Astrocyte (in vitro differentiated cells and primary cell): ENCODE measurements at places on chromosomes 5 and 9.

DNA sequence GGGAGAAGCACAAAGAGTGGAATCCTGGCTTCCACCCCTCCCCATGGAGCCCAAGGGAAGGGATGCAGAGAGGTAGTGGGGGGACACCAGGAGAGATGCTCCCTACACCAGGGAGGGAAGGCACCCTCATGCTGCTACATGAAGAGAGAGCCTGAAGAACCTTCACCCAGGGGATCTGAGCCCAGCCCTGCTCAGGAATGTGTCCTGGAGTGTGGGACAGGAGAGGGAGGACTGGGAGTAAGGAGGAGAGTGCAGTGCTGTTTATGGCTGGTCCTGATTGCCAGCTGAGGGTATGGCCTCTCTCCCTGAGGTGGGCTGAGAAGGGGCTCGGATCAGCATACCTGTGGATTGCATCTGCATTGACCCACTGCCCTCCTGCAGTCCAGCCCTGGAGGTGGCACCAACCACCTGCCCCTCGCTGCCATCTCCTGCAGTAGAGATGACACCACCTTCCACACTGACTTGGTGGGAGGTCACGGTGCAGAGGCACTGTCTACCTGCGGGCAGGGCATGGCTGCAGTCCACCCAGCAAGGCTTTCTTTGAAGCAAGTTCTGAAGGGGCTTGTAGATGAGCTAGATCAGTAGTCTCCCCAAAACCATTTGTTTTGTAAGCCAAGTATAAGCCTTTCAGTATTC lies 114.9 kb upstream of the SLC25A48 start:
- H3K36me3 ChIP-seq = no peaks in the 10 kb centered on the region
- no peak for DNase-seq
- H3K4me3 ChIP-seq = no peak overlapping the region
- peaks cover 2% of the 10 kb centered on the region for H3K27me3 ChIP-seq

GRCh38 chr9:98341157-98342097 lies 86.0 kb upstream of the TBC1D2 start:
- DNase-seq = no peak
- H3K27me3 ChIP-seq = peaks cover 10% of the 10 kb centered on the region
- no peaks in the 10 kb centered on the region for H3K4me1 ChIP-seq
- H3K36me3 ChIP-seq = no peaks in the 10 kb centered on the region

DNA sequence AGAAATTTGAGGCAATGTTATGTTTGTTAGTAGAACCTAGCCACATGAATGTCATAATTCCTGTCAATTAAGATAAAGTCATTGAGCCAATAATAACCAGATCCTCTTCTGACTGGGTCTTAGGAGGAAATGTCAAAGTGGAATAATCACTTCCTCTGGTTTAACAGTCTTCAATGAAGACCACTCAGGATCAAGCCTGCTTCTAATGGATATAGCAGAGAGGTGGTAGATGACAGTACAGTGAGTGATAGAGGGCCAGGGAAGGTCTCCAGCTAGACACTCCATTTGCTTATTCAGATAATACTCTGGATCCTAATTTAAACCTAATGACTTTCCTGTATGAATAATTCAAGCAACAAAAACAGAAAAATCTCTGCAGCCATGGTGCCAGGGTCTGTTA lies 474.2 kb downstream of the DNAH5 start:
- no peak overlapping the region for H3K4me3 ChIP-seq
- no peaks in the 10 kb centered on the region for H3K27me3 ChIP-seq
- H3K4me1 ChIP-seq = no peaks in the 10 kb centered on the region
- DNase-seq = no peak
- H3K36me3 ChIP-seq = no peaks in the 10 kb centered on the region

GRCh38 chr9:126636983-126637798 lies 23.5 kb downstream of the LMX1B start:
- no peak for DNase-seq
- H3K4me1 ChIP-seq = no peaks in the 10 kb centered on the region
- no peak overlapping the region for H3K27ac ChIP-seq
- no peaks in the 10 kb centered on the region for H3K36me3 ChIP-seq

DNA sequence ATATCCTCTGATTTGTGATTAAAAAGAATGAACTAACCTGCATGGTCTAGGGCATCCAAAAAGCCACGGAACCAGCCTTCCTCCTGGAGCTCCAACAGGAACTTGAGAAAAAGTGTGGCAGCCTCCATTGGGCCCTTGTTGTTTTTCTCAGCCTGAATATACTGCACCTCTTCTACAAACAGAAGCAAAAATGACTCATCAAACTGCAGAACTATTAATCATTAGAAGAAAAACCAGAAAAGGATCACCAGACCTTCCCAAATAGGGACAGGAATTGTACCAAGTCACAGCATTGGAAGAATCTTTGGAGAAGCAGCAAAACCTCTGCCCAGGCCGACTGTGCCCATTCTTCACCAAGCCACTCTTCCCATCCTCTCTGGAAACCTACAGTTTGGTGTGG lies 25.2 kb downstream of the RIGI start:
- H3K27ac ChIP-seq = peak overlapping the region; percentile 29
- H3K4me3 ChIP-seq = no peak overlapping the region
- no peaks in the 10 kb centered on the region for H3K27me3 ChIP-seq
- peak; percentile 53 for DNase-seq
- H3K4me1 ChIP-seq = no peaks in the 10 kb centered on the region
- peaks cover 3% of the 10 kb centered on the region for H3K36me3 ChIP-seq

DNA sequence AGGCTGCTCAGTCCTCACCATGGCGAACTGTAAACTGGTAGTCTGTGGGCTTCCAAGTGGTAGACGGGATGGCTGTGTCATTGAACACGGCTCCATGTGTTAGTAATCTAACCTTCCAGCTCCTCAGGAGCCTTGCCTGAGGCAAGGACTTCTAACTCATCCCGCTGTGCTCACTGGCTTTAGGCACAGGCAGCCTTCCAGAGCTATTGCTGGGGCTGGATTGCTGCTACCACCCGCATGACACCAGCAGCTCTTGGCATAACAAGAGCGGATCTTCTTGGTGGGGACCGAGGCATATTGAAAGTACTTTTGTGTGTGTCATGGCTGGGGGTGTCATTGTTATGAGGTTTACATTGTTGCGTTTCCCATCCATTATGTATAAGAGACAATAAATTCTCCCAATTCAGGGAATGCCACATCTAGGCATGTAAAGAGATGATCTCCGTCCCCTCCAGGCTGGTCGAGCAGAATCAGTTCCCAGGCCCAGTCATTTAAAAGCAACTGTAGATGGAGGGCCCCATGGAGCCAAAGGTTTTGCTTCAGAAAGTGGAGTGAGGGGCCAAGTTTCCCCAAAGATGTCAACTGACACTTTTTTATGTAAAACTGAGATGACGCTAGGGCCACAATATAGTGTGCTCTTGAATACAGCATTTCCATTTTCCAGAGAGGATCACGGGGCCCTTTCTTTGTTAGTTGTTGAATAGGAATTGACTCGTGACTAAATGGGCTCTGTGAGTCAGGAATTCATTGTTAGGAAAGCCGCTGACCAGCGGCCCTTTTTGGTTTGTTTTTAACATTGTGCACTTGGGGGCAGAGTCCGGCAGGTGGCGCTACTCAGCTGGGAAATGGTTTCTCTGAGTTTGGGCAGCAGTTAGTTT lies 759.5 kb downstream of the TAF11L14 start:
- peaks cover 3% of the 10 kb centered on the region for H3K4me1 ChIP-seq
- DNase-seq = peak; percentile 16
- no peaks in the 10 kb centered on the region for H3K36me3 ChIP-seq
- no peak overlapping the region for H3K4me3 ChIP-seq
- H3K27me3 ChIP-seq = no peaks in the 10 kb centered on the region

GRCh38 chr5:61371474-61371873 lies 39.4 kb downstream of the ZSWIM6 start:
- H3K36me3 ChIP-seq = no peaks in the 10 kb centered on the region
- H3K27me3 ChIP-seq = no peaks in the 10 kb centered on the region
- no peak overlapping the region for H3K27ac ChIP-seq
- no peak overlapping the region for H3K4me3 ChIP-seq

GRCh38 chr9:6195714-6196360 lies 19.8 kb upstream of the IL33 start:
- H3K27me3 ChIP-seq = no peaks in the 10 kb centered on the region
- H3K27ac ChIP-seq = no peak overlapping the region
- H3K4me1 ChIP-seq = no peaks in the 10 kb centered on the region
- no peak for DNase-seq

DNA sequence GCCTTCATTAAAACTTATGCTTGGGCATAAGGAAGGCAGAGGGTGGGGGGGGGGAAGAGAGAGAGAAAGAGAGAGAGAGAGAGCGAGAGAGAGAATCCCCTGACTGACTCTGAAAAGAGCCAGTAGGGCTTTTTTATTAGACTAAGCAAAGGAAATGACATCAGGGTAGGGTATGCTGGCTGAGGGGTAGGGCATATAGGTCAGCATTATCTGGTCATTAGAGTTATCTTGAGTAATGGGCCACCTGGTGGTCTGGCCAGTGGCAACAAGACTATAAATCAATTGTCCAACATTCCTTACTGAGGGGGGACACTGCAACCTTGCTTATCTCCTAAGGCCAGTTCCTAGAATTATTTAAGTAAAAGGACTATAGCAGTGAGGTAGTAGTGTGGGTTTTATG lies 67.2 kb downstream of the TSSK1B start:
- no peak overlapping the region for H3K4me3 ChIP-seq
- DNase-seq = no peak
- no peaks in the 10 kb centered on the region for H3K36me3 ChIP-seq
- peaks cover 3% of the 10 kb centered on the region for H3K4me1 ChIP-seq

GRCh38 chr5:37435261-37435660 lies 56.1 kb downstream of the WDR70 start:
- H3K36me3 ChIP-seq = no peaks in the 10 kb centered on the region
- no peaks in the 10 kb centered on the region for H3K4me1 ChIP-seq
- peak; percentile 71 for DNase-seq
- H3K4me3 ChIP-seq = no peak overlapping the region
- no peak overlapping the region for H3K27ac ChIP-seq
- no peaks in the 10 kb centered on the region for H3K27me3 ChIP-seq

GRCh38 chr5:153969563-153969895 lies 69.2 kb downstream of the FAM114A2 start:
- no peak for DNase-seq
- H3K4me1 ChIP-seq = peaks cover 4% of the 10 kb centered on the region
- H3K4me3 ChIP-seq = no peak overlapping the region

GRCh38 chr9:99592834-99593574 lies 228.7 kb upstream of the NR4A3 start:
- no peak overlapping the region for H3K4me3 ChIP-seq
- no peaks in the 10 kb centered on the region for H3K27me3 ChIP-seq
- no peaks in the 10 kb centered on the region for H3K4me1 ChIP-seq
- no peak overlapping the region for H3K27ac ChIP-seq
- H3K36me3 ChIP-seq = no peaks in the 10 kb centered on the region

DNA sequence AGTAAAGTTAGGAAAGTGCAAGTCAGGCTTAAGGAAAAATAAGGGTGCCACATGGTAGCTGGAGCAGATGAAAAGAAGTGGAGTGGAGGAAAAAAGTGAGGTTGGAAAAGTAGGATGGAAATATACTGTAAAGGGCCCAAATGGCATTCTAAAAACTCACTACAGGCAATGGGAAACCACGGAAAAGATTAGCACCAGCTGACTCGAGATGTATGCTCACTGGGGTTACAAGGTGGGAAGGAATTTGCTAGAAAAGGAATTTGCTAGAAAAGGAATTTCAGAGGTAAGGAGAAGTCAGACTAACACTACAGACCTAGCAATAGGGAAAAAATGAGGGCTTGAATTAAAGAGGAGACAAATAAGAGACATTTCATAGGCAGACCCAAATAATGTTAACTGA lies 3.6 kb downstream of the PSMD5 start:
- no peaks in the 10 kb centered on the region for H3K36me3 ChIP-seq
- peak; percentile 67 for DNase-seq
- H3K27ac ChIP-seq = peak overlapping the region; percentile 6
- no peaks in the 10 kb centered on the region for H3K27me3 ChIP-seq
- peaks cover 10% of the 10 kb centered on the region for H3K4me1 ChIP-seq
- no peak overlapping the region for H3K4me3 ChIP-seq

DNA sequence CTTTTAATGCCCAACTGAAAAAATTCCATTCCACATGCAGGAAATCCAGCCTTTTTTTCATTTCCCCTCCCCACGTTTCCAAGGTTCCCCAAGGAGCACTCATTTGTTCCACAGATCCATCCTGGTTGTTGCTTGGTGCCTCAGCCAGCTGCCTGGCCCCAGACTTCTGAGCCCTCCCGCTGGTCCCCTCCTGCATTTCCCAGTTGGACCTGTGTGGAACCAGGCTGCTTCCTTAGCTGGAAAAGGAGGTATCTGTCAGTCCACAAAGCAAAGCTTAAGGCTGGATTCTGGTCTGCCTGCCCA lies 44.8 kb downstream of the ANGPTL2 start:
- peaks cover 4% of the 10 kb centered on the region for H3K27me3 ChIP-seq
- no peak overlapping the region for H3K4me3 ChIP-seq
- H3K4me1 ChIP-seq = no peaks in the 10 kb centered on the region
- H3K27ac ChIP-seq = no peak overlapping the region
- DNase-seq = no peak
- H3K36me3 ChIP-seq = no peaks in the 10 kb centered on the region

GRCh38 chr9:29475471-29475870 lies 1902.2 kb upstream of the C9orf72 start:
- H3K4me1 ChIP-seq = no peaks in the 10 kb centered on the region
- no peak for DNase-seq
- H3K27ac ChIP-seq = no peak overlapping the region
- H3K4me3 ChIP-seq = no peak overlapping the region

DNA sequence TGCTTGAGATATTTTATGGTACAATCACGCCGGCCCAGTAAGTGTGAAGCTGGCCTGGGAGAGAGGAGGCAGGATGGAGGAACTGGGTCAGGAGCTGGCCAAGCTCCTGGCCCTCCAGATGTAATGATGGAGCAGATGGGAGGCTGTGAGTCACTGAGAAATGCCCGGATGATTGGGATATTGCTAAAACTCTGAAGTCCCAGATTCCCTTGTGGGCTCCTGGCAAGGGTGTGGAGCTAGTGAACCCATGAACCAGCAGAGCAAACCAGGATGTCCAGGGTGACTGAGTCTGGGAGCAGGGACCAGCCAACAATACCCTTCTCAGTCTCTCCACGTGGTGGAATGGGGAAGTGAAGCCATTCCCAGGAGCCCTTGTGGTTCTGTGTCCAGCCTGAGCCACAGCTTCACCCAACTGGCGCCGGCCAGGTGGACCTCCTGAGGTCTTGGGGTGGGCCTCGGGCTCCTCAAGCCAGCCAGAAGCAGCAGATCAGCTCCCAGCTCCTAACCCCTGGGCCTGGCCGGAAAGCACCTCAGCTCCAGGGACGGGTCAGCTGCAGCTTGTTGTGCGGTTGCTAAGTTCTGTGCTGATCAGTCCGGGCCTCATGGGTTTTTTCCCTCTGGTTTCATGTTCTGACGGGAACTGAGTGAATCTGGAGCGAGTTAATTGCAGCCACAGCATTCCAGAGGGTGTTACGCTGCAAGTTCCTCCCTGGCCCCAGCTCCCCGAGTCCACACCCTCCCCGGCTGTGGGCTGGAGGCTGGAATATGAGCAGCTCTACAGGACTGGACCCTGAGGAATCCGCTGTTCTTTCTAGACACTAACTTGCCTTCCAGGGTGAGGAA lies 37.6 kb downstream of the DUSP1 start:
- DNase-seq = peak; percentile 98
- H3K27ac ChIP-seq = peak overlapping the region; percentile 89
- no peak overlapping the region for H3K4me3 ChIP-seq
